ENCODE measurements at places on chromosomes 2 and 18. TPM values are rescaled to one million over a fixed set of nuclear protein-coding genes. Genes with fewer than 3 reads are reported as not detected.

DNA sequence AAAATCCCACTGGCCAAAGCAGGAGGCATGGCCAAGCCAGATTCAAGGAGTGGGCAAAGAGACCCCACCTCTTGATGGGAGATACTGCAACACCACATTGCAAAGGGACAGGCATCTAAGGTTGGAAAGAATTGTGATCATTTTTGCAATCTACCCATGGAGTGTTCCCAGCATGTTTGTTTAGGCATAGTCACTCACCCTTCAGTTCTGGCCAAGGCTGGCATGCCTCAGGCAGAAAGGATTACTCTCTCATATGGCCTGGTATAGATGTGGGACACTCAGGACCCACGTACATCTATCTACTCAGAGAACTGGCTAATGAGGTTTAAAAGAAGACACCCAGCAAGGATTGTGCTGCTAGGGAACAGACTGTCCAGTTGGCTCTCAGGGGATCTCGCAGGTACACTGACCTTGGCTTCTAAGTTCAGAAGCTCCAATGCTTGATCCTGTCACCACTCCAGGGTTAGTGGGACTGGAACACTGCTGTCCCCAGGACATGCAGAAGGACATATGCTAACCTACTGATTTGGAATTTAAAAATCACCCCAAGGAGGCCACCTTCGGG lies 183.7 kb downstream of the KLHL29 start:
- no peak for DNase-seq

DNA sequence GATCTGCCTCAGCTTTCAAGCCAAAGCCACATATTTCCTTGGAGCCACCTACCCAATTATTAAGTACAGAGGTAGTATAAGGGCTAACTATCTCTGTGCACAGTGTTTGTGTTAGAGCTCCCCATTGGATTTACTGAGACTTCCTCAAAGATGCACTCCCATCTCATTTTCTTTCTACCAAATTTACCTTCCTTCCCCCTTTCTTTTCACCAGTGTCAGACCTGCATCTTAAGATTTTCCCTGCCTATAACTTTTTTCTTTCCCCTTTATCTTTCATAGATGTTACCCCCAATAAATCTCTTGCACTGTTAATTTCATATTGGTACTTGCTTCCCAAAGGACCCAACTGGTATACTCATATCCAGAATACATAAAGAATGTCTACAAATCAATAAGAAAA lies 5.9 kb upstream of the REL start:
- DNase-seq = no peak

- peak; percentile 70 for DNase-seq
Measured at GRCh38 chr2:240139666-240140393, 628 bp downstream of the OTOS start.

Gene MTCL1
- 16.3 TPM for total RNA-seq

Gene TMEM185B
- total RNA-seq = 22.7 TPM

Gene SRBD1
- 11.2 TPM for total RNA-seq

Gene MYCN
- total RNA-seq = 0.43 TPM

DNA sequence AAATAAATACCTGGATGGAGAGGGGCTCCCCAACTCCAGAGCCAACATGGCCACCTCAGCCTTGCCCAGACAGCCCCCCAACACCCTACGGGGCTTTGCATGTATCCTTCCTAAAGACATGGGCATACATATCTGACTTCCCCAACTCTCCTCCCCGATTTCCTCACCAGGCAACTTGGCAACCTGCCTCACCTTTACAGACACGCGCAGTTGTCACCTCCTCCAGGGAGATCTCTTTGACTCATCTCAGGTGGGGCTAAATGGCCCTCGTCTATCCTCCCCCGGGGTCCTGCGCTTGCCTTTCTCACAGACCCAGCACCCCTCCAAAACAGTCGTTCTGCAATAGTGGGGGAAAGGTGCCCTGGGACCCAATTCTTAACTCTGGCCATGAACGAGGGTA lies 10.6 kb upstream of the BIN1 start:
- no peak for DNase-seq

Gene NTSR2
- total RNA-seq = not detected

Gene LOXL3
- total RNA-seq = 2.8 TPM

Gene FAP
- total RNA-seq = 10.4 TPM

- no peak for DNase-seq
Measured at GRCh38 chr18:76530846-76531245, 35.8 kb upstream of the ZNF516 start.

- DNase-seq = no peak
Measured at GRCh38 chr18:78871618-78872017, 108.0 kb upstream of the SALL3 start.

DNA sequence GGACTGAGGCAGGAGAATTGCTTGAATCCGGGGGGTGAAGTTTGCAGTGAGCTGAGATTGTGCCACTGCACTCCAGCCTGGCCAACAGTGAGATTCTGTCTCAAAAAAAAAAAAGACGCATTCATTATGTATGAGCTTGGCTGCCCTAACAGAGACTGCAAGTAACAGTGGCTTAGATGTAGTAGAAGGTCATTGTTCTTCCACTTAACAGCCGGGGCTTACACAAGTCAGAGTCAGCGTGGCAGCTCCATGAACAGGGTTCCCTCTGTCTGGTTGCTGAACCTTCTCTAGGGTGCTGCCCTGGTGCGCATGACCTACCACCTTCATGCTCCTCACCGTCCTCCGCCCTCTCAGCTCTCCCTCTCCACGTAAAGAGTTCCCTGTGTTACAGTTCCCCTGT lies 49.1 kb upstream of the IGFBP2 start:
- DNase-seq = no peak

Gene SLC5A7
- total RNA-seq = not detected

DNA sequence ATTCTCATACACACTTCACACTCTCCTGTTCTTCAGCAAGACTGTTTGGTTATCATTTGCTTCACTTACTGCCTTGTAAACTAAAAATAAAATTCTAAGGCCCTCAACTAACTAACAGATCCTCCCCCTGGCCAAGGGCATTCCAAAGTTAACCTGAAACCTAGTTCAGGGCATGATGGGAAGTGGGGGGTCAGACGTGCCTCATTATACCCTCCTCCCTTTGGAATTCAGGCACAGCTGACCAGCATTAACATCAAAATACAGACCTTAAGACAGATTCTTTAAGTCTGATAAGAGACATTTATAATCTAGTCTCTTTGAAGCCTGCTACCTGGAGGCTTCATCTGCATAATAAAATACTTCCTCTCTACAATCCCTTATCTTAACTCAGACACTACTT lies 221.0 kb downstream of the NOL4 start:
- no peak for DNase-seq

DNA sequence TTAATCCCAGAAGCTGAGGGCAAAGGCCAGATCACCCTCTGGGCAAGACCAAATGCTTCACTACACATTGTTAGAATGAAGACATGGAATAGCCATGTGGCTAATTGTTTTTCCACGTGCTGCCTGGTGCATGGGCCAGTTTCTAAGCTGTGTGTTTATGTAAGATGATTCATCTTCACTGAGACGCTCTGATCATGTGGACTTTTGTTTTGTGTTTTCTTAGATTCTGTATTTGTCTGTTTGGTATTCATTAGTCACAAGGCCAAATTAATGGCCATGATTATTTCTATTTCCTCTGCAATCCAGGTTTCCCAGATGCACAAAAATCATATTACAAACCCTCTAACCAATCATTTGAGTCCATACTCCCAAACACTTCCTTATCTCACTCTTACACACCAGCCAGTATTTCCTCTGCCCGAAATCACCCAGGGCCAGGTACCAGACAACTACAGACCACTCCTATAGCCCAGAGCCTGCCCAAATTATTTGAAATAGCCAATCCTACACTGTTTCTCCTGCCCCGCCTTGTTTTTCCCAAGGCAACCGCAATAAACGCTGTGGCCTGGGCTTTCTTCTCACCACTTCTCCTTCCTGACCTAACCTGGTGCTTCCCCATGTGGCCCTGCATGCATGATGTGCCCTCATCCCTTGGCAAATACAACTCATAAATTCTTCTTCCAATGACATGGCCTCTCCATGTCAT lies 94.2 kb upstream of the SP3 start:
- no peak for DNase-seq

GRCh38 chr18:48321536-48321935 lies 87.6 kb downstream of the ZBTB7C start:
- DNase-seq = no peak
